ENCODE measurements at places on chromosomes 2 and 18. TPM values are rescaled to one million over a fixed set of nuclear protein-coding genes. Genes with fewer than 3 reads are reported as not detected.
A peak's percentile ranks its signal among the peaks of the same experiment; 100 is the strongest.

NTSR2 gene
- polyA plus RNA-seq: not detected

UNC80 gene
- polyA plus RNA-seq: not detected

GNLY gene
- not detected for polyA plus RNA-seq

AQP12A gene
- not detected for polyA plus RNA-seq

PDCD1 gene
- not detected for polyA plus RNA-seq

PPP4R3B gene
- 11.4 TPM for polyA plus RNA-seq

CRIM1 gene
- polyA plus RNA-seq: 103 TPM

GRCh38 chr2:20667151-20667530 lies 197 bp downstream of the GDF7 start:
- DNase-seq: no peak

- no peak for DNase-seq
Observed at GRCh38 chr18:12113999-12114646, 20.5 kb downstream of the ANKRD62 start.

DNA sequence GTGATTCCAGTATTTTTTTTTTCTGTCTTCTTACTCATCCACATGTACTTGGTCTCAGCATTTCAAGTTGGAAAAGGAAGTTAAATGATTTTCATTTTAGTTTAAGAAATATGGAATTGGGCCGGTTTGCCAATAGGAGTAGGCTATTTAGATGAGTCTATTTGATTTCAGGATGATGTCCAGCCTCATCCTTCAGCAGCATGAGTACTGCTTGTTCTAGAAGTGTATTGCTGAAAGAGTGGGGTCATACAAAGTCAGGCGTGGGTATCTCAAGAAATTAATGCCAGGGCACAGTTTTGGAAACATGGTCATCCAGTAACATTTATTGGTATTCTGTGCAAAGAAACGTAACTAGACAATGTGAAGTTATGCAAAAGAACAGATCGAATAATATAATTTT lies 44.9 kb upstream of the MSTN start:
- no peak for DNase-seq

DNA sequence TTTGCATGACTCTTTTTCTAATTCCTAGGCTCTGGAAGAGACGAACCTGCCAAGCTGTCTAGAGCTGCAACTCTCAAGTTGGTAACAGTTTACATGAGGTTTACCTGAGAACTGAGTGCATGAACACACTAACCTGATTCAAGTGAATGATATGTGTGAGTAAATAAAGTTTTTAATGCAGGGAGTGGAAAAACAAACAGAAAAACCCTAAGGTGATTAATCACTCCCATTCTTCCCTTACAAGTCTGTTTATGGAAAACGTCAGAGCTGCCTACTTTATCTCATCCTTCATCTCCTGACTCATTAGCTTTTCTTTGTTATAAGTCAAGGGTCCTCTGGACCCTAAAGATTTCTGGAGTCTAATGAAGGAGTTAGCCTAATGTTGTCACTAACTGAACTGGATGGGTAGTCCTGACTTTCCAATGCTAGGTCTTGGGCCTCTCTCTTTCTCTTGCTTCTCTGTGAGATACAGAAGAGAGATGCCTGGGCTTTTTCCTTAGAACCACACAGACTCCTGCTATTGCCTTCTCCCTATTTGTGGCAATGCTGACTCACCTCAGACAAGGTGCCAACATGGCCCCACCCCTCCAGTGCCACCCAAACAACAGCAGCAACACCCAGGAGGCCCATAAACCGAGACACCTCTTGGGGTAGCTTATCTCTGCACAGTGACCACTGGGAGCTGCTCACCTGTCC lies 952.4 kb downstream of the EPHA4 start:
- DNase-seq: peak; percentile 72

DNA sequence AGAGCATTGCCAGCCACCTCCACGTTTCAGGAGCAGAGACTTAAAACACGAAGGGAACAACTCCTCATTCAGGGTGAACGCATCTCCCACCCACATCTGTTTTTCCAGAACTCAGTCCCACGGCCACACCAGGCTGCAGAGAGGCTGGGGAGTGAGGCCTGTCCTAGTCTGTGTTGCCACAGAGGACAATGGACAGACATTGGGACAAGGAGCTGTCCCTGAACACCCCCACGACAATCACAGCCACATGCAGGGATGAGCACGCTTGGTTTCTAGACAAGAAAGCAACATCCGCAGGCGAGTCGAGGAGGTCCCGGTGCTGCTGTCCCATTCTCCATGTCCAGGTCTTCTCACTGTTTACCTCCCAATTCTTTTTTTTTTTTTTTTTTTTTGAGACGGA lies 167.4 kb downstream of the EIPR1 start:
- DNase-seq: no peak

DNA sequence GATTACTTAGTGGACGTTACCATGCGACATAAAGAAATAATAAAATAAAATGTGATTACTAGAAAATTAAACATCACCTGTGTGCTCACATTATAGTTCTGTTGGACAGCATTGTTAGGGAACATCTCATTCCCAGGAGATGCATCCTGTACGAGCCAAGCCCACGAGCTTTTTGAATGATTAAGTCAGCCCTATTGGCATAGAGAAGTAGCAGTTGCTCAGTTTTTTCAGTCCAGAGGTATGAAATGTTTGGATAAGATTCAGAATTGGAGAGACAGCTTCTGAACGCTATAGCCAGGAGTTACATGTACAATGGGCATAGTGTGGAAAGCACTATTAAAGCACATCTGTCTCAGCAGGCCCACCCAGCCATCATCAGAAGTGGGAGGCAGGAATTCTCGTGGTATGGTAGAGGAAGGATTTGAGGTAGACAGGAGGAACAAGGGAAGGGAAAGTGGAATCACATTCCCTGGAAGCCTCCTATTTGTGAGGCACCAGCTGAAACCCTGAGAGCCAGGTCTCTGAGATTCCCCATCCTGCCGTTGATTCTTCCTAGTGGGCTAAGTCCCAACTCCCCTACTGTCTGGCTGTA lies 8.6 kb downstream of the SPATS2L start:
- DNase-seq: no peak

DNA sequence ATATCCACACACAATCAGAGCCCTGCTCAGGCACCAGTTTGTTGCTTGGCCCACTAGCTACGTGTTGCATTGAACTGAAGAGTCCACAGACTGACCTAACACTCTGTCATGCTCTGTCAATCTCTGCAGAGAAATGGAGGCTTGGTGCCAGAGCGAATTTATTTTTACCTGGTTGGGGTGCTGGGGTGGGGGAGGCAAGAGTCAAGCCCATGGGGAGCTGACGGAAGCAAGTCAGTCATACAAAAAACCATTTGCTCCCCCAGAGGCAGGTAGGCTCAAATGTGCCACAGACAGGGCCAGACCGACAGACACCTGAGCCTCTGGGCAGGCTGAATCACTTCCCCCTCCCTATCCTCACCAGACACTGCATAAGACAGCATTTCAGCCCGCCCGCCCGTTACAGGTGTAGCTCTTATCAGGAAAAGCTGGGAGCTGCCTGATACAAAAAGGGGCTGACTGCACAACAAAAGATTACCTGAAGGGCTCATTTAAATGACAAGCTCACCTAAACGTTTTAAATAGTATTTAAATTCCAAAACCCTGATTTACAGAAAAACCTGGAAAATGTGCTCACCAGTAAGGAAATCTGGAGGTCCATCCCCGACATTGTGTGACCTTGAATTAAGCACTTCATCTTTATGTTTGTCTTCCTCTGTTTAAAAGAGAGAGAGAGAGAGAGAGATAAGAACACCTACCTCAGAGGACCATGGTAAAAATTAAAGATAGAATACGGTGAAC lies 2.1 kb upstream of the PCBP1 start:
- DNase-seq: peak; percentile 82

- no peak for DNase-seq
Observed at GRCh38 chr18:9730786-9731185, 22.7 kb downstream of the RAB31 start.

GRCh38 chr18:8367217-8367988 lies 241.8 kb upstream of the RAB12 start:
- no peak for DNase-seq

GRCh38 chr2:113113807-113114206 lies 13.6 kb upstream of the IL1RN start:
- no peak for DNase-seq

DNA sequence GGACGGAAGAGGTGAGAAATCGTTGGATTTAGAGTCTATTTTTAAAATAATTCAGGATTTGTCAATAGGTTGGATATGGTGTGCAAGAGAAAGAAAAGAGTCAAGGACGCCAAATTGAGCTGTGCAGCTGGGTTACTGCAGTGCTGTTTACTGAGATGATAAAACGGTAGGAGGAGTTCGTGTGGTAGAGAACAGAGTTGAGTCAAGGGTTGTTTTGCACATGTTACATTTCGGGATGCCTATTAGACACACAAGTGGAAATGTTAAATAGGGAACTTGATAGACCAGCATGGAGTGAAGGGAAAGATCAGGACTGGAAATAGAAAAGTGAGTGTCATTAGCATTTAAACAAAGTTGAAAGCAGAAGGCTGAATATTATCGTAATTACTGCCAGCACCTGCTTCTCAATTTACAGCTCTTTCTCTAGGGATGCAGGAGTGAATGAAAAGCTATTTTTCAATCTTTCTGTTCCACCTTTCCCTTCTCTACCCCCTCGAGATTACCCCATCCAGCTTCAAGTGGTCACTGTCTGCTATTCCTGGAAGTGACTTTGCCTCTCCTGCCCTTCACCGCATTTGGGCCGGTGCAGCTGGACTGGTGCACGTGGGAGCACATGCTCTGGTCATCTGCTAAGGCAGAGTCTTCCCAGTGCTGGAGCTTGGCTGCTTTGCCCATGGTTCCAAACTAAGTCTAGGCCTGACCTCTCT lies 30.3 kb downstream of the GPR75 start:
- no peak for DNase-seq

DNA sequence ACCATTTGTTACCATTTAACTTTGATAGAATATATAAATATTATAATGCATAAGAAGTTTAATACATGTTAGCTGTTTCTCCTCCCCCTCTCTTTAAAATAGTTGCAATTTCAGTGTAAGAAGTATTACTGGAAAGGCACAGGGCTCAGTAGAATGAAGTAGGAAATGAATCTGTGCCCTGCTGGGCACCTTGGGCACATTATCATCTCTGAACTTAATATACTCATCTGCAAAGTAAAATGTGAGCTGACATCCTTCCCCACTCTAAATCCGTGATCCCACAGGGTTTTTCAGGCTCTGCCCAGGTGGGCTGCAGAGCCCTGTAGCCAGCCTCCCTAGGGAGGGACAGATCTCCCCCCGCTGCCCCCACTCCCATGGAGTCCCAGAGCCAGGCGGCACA lies 56.8 kb downstream of the DPP4 start:
- no peak for DNase-seq

DNA sequence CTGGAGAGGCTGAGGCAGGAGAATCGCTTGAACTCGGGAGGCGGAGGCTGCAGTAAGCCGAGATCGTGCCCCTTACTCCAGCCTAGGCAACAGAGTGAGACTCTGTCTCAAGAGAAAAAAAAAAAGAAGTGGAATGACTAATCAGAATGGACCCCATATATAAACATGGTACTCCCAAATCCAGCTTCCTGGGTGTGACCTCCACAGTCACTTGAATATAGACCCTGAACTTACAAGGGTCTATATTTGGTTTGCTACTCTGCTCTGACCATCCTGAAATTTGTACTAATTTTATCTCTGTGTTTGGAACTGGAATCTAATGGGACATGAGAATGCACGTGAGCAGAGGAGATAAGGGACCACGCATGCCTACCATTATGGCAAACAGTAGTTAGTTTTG lies 275.0 kb downstream of the TNS1 start:
- no peak for DNase-seq

DNA sequence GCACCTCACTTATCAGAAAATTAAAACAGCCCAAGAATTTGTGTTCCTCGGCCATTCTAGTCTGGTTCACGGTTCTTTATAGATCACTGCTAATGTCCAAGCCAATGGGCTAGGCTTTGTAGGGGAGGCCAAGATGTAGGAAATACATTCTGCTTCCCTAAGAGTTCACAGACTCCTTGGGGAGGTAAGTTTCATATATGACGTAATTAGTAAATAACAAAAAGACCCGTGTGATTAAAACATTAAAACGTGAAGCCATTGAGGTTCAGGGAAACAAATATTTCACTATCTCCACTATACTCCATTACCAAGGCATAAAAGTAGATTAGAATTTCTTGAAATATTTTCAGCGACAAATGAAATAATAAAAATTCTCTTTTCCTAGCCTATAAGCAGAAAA lies 272.5 kb upstream of the KLHL29 start:
- no peak for DNase-seq

DNA sequence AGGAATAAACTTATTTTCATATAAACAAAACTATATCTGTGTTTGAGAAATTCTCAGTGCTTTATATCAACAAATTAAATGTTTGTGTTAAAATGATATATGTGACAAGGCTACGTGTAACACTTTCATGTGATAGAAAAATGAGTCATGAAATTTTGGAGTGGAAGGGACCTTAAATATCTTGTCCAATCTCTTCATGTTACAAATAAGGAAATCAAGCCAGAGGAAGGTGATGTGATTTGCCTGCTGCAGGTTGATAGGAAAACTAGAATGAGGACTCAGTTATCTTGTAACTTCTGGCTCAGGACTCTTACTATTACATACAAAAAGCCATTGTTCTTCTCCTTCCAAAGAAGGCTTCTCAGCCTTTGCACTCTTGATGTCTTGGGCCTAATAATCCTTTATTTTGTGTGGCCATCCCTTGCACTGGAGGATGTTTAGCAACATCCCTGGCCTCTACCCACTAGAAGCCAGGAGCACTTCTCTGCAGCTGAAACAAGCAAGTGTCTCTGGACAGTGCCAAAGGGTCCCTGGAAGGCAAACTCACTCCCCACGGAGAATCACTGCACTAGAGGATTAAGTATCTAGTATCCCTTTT lies 43.0 kb upstream of the NARS1 start:
- no peak for DNase-seq

GRCh38 chr2:43611987-43612894 lies 16.4 kb upstream of the THADA start:
- DNase-seq: peak; percentile 58

GRCh38 chr18:55239740-55240139 lies 280.5 kb upstream of the CCDC68 start:
- DNase-seq: no peak

Data from mammary epithelial cell (primary cell).